ENCODE measurements at places on chromosomes 6 and 20.

- DNase-seq: peak; percentile 16
Measured at GRCh38 chr20:37914672-37915433, 11.9 kb downstream of the VSTM2L start.

GRCh38 chr6:56143796-56144195 is 103.6 kb downstream of the COL21A1 start:
- DNase-seq: no peak

DNA sequence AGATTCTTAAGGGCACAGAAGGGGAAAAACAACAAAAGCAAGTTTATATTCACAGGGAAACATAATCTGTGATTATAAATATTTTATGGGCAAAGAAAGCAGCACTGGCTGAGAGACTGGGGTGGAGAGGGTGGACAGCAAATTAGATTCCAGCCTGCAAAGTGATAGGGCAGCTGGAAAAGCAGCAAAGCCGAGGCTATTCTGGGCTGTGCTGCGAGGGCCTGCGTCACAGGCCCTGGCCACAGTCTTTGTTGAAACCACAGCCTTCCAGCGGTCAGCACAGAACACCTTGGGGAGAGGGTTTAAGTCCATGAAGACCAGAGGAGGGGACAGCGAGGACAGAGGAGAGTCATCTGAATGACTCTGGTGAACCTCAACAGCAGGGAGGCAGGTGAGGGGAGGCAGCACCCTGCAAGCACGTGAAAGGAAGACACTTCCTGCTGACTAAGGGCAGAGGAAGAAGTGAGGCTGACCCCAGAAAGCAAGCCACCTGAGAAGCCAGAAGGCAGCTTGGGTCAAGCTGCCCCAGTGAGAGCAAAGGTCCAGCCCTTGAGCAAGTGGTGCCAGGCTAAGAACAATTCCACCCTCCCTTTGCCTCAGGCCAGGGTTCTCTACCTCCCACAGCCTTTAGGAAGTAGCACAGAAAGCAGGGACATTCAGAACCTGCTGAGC is 17.1 kb downstream of the MRPL14 start:
- no peak for DNase-seq

DNA sequence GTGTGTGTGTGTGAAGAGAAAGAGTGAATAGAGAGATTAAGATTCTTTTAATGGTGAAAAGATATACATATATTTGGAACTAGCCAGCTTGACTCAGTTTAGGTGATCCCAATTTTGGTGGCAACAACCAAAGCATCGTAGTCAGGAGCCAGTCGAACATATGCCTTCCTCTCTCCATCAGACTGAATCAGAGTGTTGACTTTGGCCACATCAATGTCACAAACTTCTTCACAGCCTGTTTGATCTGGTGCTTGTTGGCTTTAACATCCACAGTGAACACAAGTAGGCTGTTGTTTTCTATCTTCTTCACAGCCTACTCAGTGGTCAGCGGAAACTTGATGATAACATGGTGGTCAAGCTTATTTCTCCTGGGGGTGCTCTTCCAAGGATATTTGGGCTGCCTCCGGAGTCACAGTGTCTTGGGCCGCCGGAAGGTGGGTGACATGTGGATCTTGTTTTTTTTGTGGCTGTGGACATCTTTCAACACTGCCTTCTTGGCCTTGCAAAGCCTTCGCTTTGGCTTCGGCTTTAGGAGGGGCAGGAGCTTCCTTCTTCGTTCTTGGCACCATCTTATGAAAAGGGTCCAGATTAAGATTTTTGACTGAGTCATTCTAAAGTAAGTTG is 3.4 kb downstream of the HLA-F start:
- no peak for DNase-seq

- DNase-seq: no peak
Measured at GRCh38 chr6:46203391-46204177, 32.8 kb upstream of the ENPP5 start.

DNA sequence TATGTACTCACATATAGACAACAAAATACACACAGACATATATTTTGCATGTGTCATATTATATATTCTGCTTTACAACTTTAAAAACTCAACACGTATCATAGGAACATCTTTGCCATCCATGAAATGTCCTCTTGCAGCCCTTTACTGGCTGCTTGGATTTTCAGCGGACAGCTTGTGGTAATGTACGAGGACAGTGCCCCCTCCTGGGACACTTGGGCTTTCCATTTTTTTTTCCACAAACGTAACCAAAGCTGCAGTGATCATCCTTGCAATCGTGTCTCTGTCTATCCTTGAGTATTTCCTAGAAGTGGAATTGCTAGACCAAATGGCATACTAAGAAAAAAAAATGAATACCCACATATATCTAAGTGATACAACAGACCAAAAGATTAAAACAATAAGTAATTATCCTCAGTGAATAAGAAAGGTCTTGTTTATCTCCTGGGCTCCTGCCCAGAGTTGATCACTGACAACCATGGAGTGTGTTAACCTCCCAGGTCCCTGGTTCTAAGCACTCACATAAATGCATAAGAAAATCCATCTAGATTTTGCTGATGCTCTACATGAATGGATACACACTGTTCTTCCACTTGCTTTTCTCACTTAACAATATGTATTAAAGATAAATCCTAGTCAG is 18.1 kb downstream of the BPI start:
- peak; percentile 81 for DNase-seq

DNA sequence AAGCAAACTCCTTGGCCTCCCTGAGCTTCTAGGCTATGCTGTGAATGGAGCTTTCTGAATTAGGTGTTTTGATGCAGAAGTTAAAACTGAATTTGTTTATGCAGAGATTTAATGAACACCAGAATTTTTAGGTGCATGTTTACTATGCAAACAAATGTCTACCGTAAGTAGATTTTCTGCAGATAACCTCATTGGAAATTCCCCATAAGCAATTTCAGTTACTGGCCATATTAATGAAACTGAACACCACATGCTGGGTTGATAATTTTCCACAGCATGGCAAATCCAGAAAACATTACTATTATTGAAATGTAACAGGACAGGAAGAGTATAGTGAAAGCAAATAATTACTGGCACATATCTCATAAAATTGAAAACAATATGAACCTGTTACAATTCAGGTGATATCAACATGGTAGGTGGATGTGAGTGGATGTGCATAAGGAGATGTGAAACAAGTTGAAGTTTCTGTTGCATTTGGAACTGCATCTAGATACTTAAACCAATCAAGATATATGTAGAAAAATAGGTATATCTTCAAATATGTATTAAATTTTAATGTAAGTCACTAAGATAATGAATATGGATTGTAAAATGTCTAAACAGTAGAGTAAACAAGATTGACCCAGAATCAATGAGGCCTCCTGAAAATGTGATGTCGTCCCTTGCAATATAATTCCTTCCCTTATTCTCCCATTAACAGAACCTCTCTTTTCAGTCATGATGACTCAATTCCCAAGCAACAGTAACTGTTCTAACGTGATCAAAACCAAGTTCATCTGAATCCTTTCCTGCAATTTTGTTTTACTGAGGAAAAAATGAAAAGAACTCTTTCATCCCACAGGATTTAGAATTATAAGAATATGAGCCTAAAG is 11.0 kb downstream of the PTCHD4 start:
- no peak for DNase-seq

GRCh38 chr20:40442181-40442963 is 246.7 kb downstream of the MAFB start:
- DNase-seq: peak; percentile 14

- no peak for DNase-seq
Measured at GRCh38 chr6:9754515-9754914, 660.4 kb downstream of the TFAP2A start.

GRCh38 chr6:164208371-164208770 is 793.9 kb downstream of the QKI start:
- DNase-seq: no peak

DNA sequence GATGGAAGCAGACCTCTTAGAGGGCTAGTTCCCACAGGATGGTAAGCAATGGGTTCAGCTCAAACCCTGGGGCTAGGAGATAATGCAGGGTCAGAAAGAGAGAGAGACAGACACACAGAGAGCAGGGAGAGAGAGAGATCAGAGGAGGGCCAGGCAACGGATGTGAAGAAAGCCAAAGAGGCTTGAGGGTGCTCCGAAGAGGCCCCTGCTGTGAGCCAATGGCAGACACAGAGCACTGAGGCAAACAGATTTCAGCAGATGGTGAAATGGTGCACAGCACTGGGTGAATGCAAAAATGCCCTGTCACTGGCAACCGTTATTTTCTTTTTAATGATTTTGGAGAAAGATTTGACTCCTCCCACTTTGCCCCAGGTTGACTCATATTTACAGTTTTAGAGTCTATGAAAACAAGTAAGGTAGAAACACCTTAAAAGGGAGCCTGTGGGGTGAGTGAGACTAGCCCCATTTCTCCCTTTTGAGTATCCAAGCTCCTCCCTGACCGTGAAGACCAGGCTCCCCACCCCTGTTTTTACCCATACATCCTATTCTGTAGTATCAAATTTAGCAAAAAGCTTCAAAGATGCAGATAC is 840 bp downstream of the DEFB132 start:
- DNase-seq: no peak

GRCh38 chr20:22652681-22653588 is 68.6 kb upstream of the FOXA2 start:
- no peak for DNase-seq

DNA sequence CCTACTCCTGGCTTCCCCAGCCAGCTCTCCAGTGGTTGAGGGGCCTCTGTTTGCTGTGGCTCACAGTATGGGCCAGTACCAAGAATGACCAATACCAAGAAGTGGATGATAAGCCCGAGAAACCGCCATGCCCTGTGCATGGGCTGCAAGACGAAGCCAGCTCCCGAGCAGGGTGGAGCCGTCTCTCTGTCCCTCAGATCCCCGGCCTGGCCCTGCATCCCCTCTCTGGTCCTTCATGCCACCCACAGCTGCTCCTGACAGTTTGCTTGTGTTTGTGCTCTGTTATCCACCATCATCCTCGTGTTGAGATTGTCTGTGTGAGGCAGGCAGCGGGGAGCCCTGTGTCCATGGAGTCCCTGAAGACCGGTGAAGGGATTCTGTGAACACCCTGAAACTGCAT is 36.1 kb downstream of the GABRR2 start:
- DNase-seq: no peak

GRCh38 chr20:32819992-32820697 is 391 bp downstream of the MAPRE1 start:
- peak; percentile 70 for DNase-seq

GRCh38 chr20:60302875-60303274 is 344.7 kb downstream of the CDH26 start:
- no peak for DNase-seq

- DNase-seq: no peak
Measured at GRCh38 chr6:155352811-155353210, 38.5 kb upstream of the TFB1M start.

DNA sequence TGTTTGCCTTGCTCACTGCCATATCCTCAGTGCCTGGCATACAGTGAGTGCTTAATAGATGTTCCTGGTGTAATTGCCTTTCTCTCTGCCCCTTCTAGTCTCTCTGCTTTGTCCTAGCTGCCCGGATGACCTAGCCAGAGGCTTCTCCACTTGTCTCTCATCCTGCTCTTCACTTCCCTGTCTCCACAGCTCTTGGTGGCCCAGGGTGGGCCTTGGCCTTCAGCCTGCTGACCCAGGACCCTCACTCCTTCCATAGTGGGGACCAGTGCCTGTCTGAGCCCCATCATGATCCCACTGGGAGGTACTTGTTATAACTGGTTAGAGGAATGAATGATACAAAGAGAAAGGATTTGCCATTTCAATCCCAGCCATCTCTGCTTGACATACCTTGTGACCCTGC is 49.2 kb upstream of the BLCAP start:
- no peak for DNase-seq
